ENCODE measurements at places on chromosomes 6 and 20.

- ATAC-seq = no peak
These were observed 1320.1 kb upstream of the GJE1 start for GRCh38 chr6:140812636-140813035.

DNA sequence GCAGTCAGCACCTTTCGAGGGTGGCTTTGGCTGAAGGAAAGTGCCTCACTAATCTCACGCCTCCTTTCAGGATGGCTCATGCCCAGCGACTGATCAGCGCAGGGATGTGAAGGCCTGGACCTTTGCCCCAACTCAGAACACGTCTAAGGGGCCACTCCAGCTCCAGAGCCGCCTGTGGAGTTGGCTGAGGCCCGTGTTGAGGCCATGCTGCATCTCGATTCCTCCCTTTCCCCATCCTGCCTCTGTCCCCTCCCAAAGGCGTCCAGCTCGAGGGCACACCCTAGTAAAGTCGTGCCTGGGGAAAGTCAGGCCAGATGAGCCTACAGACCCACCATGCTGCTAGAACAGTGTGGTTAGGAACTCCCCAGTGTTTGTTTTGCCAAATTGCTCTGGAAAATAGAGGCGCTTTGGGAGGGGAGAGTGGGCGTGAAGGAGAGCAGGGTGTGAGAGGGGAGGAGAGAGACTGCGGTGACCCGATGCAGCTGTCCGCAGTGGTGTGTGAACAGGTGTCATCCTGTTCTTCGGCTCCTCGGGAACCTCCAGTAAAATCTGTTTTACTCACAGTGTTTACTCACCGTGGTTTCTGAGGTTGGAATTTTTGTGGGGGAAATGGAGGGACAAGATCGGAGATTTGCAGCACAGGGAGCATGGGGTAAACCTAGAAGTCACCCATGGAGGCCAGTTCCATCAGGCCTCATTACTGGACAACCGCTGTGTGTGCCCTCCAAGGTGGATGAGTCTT, 85.0 kb upstream of the PMEPA1 start:
- no peak for ATAC-seq

DNA sequence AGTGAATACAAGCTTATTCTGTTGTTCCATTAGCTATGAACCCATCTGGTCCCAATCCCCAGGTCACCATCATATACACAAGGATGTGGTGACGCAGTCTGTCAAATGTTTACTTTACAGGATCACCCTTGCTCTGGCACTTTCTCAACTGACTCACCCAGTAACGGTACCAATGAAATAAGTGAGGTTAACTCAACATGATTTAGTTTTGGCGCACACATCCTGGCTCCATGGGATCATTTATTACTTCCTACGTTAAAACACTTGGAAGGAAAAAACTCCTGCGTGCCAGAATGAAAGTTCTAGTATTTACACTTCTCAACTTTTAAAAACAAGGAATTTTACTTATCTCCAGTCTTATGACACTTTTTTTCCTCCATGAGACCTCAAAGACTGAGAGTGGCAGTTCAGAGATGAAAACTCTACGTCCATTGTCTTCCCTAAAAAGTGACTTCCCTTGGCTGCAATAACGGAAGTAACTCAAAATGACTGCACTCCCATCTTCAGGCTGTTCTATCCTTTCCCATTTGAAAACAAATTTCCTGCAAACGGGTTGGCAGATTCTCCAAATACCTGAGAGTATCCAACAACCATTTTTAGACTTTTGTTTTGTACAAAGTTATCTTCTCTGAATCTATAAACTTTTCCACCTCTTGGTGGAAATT, 15.9 kb downstream of the AGPAT4 start:
- peak; percentile 70 for ATAC-seq

GRCh38 chr6:13687917-13688351, 23.7 kb downstream of the RANBP9 start:
- ATAC-seq = no peak

- ATAC-seq = no peak
These were observed 212.0 kb upstream of the DTNBP1 start for GRCh38 chr6:15874821-15875220.

GRCh38 chr6:95197590-95197989, 379.7 kb upstream of the MANEA start:
- ATAC-seq = no peak

GRCh38 chr20:43536817-43537440, 21.9 kb upstream of the SGK2 start:
- ATAC-seq = no peak

GRCh38 chr20:44203161-44203560, 7.4 kb downstream of the OSER1 start:
- ATAC-seq = no peak

- ATAC-seq = no peak
These were observed 217.0 kb upstream of the CST7 start for GRCh38 chr20:24732076-24732475.

DNA sequence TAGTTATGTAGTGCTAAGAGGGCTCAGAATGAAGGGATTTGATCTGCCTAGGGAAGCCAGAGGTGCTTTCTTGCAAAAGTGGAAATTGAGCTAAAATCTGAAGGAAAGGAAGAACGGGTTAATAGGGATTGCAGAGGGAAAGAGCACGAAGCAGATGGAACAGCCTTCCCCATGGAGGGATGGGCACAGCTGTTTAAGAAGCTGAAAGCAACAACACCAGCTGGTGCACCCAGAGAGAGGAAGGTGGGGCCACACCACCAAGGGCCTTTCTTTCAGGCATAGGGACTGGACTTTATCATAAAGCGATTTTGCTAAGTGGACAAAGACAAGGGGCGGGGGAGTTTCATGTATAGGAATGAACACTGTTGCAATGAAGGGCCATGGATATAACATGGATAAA, 65.8 kb upstream of the SNRPB2 start:
- no peak for ATAC-seq

GRCh38 chr6:149614337-149614736, 34.2 kb downstream of the KATNA1 start:
- peak; percentile 63 for ATAC-seq

DNA sequence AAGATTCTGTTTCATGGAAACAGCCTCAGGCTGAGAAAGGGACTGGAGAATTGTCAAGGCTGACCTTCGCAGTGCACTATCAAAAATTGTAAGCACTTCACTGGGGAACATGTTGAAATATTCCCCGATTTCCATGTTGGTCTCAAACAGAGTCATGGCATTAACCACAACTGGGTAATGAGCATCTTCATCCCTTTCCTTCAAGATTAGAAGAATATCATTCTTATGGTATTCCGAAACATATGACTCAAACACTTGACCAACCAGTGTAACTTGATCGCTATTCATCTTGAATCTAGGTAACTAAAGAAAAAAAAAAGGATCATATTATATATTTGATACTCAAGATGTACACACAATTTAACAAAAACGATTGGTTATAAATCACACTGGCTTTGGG, 3.5 kb downstream of the MCM9 start:
- no peak for ATAC-seq

- no peak for ATAC-seq
These were observed 44.8 kb downstream of the GJA1 start for GRCh38 chr6:121480099-121480713.

Data from esophagus mucosa (tissue), 1 donor.